ENCODE measurements at places on chromosomes 1 and 21.

DNA sequence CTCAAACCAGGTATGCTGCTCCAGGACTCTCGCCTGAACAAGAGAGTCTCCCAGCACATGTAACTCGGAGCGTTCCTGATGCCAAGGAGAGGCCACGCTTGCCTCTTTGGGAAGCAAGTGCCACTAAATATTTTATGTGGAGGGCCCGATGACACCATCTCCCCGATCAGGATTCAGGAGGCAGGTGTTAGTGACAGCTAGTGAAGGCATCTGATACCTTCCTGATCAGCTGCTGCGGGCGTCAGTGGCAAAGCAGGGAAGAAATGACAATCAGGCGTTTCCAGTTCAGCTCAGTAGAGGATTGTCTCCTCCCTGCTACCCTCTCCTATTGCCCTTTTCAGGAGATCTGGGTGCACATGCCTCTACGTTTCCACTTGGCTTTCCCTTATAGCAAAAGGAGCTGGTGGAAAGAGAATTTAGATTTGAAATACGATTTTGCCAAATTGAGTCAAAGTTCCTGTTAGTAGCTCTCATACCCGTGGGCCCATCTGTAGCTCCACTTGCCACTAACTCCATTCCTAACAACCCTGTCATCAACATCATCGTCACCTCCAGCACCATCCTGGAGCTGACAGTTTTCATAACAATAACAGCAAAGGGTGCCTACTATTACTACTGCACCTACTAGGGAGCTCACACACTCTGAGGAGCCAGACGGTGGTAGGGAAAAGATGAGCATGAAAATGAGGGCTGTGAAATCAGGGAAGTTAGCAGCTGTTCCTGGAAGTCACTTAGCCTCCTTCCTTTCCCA lies 21.6 kb downstream of the PLXNA2 start:
- DNase-seq: no peak

DNA sequence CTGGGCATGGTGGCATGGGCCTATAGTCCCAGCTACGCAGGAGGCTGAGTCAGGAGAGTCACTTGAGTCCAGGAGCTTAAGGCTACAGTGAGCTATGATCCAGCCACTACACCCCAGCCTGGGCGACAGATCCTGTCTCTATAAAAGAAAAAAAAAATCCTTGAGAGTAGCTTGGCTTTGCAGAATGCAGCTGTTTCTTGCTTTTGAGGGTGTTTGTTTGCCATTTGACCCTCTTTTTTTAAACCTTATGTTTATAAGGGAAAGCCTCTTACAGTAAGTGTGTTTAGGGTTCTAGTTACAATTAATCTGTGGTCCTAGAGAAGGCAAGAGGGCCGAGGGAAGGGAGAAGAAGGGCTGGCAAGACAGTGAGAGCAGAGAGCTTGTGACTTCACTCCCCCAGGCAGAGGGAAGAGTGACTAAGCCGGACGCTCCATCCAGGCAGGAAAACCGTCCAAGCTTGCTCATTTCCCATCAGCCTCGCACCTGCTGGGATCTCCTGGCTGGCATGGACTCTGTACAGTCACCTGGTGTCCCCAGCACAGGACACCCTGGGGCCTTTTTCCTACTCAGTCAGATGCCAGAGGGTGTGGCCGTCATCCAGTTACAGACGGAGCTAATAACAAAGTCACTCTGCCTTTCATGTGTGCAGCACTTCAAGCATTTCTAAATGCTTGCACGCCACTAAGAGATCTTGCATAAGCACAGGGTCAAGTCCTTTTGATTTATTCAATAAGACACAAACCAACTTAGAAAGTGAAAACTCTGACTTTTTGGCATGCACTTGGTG lies 55.5 kb upstream of the PSEN2 start:
- DNase-seq: no peak

GRCh38 chr1:183776731-183777130 lies 28.2 kb upstream of the RGL1 start:
- no peak for DNase-seq

- no peak for DNase-seq
These were observed 12.4 kb downstream of the MX2 start for GRCh38 chr21:41374177-41374712.

DNA sequence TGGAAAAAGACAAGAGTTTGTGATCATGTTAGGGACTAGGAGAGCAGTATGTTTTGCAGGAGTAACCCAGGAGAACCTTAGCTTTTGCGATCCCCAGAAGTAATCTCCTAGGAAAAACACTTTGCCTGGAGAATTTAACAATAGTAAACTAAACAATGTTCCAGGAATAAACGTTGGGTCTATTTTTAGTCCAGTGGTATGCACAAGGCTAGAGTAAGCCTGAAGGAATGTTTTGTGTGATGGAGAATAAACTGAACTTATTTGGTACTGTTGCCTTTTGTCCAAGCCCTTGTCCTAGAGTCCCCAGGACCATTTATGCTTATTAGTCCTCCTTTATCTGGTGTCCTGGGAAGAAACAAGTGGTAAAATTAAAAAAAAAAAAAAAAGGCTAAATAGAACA lies 28.7 kb upstream of the RGS5 start:
- no peak for DNase-seq

GRCh38 chr1:244709476-244710368 lies 56.8 kb downstream of the DESI2 start:
- DNase-seq: no peak

- no peak for DNase-seq
These were observed 107.8 kb downstream of the TMEM53 start for GRCh38 chr1:44566281-44567046.

- no peak for DNase-seq
These were observed 9.2 kb downstream of the OR2G3 start for GRCh38 chr1:247614625-247615024.

DNA sequence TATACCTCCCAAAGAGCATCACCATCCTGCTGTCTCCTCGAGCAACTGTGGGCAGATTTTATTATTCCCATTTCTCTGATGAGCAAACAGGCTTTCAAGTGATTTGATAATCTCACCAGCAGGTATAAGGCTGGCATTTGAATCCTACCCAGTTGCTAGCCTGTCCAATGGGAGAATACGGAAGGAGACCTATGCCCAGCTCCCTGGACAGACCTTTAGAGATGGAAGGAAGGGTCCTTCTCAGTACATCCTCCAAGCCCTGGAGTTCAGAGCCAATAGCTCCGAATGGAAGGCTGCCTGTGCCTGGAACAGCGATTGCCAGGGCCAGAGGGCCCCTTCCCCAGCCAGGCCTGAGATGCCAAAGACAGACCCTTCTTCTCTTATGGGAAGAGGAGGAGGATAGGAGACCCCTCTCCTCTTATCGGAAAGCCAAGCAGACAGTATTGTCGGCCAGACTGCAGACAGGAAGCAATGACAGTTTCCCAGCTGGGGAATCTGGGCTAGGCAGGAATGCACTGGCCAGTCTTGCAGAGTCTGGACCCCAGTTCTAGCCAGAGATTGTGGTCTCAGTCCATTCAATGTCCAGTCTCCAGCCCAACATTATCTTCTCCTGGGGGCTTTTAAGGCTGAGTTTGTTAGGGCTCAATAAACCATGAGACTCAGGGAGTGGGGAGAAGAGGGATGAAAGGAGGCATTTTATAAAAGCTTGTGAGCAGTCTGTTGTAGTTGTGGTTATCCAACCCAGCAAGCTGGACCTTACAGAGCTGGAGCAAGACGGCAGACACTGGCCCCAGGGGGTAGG lies 2.0 kb downstream of the IFFO2 start:
- no peak for DNase-seq

- DNase-seq: no peak
These were observed 72.4 kb upstream of the KCND3 start for GRCh38 chr1:112061901-112062320.

DNA sequence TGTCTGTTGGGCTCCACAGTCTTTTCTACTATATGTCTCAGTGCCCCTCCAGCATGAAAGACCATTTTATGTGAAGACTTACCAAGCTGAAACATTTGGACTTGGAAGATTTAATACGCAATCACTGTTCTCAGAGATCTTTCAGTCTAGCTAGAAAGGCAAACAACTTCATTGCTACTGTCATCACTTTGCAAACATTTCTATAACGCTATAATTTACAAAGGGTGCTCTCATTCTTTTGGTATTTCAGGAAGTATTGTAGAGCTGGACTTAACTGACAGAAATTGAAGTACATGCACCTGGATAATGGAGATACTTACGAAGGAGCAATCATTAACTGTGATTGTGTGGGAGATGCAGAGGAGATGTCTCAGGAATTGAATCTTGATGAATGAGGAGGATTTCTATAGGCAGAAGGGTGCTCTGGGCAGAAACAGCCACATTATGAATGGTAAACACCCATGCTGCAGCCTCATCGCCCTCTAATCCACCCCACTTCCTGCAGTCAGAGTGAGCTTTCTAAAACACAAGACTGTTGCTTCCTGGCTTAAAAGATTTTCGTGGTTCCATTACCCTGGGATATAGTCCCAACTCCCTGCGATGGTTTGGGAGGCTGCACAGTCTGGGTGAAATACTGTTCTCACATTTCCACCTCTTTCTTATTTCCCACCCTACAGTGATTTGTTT lies 75.1 kb upstream of the GNG12 start:
- DNase-seq: no peak

DNA sequence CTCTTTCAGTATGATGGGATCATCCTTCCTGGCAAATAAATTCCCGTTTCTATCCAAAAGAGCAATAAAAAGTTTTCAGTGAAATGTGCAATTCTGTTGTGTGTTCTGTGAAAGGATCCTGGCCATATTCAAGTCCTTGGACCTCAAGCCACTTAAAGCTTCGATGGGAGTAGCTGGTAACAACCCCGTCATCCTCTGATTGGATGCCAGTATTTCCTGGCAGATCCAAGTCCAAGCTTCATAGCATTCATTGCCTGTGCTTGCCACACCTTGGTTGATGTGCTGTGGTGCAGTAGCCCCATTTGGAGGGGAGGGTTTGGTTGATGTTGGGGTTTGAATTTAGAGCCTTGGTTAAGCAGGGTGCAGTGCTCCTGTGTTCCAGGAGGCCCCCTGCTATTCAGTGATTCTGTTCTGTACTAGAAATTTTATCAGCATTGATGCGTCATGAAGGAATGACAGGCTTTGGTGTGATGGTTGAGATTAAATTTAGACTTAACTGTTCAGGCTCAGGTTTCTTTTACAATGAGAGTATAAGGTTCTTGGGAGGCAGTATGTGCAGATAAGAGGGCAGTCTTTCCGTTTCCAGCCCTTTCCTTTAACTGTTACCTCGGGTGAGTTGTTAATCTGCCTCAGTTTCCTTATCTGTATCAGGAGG lies 4.9 kb downstream of the RPL11 start:
- DNase-seq: no peak

DNA sequence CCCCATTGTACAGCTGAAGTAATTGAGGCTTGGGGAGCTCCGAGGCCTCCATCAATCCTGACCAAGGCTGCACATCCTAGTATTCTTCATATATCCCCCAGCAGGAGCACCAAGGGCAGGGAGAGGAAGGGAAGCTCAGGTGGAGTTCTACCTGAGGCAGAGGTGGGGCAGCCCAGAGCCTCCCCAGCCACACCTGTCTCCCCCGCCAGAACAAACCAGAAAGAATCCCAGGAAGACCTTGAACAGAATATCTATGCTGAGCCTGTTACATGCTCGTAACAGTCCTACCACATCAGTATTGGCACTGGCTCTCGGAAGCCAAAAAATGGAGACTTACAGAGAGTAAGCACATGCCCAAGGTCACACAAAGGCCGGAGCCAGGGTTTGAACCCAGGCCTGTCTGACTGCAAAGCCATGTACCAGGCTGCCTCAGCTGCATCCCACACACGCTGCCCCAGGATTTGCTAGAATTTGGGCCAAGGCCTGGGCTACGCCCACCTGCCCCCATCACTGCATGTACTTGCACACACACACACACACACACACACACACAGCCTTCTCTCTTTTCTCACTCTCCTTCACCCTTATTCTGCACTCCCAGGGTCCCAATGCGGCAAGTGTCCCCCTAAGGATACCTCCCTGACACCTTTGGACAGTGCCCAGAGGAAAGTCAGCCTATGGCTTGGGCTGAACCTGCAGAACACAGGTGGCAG lies 4.5 kb downstream of the E2F2 start:
- no peak for DNase-seq

DNA sequence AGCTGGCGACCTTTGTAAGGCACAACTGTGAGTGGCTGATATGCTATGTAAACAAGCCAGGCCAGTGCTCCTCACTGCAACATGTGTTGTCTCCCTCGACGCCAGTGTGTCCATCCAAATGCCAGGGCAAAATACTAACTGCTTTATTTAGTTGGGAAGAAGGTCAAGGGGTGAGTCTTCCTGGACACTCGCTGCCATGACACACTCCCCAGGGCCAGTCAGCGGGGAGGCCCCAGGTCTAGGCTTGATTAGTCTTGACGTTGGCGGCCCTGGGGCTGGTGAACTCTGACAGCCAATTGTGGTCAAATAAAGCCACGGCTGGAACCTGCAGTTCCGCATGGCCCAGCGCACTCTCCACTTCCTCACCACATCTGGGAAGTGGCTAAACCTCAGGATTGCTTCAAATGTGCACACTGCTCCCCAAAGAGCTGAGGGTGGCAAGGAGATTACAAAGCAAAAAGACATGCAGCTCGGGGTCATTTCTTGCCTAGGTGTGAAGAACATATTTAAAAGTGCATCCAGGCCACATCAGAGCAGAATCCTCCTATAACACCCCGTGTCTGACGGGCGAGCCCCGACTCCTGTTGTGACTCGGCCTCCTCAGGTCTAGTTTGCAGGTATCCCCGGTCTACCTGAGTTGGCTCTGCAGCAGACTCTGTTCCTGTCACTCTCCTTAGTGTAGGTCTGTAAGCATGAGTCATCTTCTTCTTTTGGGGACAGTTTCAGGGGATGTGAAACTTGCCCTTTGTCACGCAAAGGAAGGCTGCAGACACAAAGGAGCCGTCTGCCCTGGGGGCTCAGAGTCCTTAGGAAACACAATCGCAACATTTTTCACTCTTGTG lies 183.5 kb downstream of the RUNX1 start:
- peak; percentile 76 for DNase-seq

- DNase-seq: peak; percentile 94
These were observed at the start of gene USP21 for GRCh38 chr1:161159087-161159912. USP21 (plus strand) TSS chr1:161159500; CDS start chr1:161160641, 1,141 bp downstream.

- DNase-seq: no peak
These were observed 106.7 kb downstream of the CAMTA1 start for GRCh38 chr1:6891781-6892579.

- DNase-seq: peak; percentile 68
These were observed 87.1 kb upstream of the CACNA1E start for GRCh38 chr1:181396171-181396670.

- DNase-seq: no peak
These were observed 15.3 kb downstream of the CASZ1 start for GRCh38 chr1:10781137-10781536.

GRCh38 chr1:57966340-57966739 lies 542.5 kb upstream of the DAB1 start:
- DNase-seq: no peak

GRCh38 chr1:198519639-198520501 lies 20.6 kb downstream of the ATP6V1G3 start:
- no peak for DNase-seq

GRCh38 chr1:169814265-169814664 lies 19.6 kb upstream of the METTL18 start:
- no peak for DNase-seq

GRCh38 chr1:154276797-154277196 lies 4.4 kb downstream of the HAX1 start:
- DNase-seq: peak; percentile 55

GRCh38 chr1:153560771-153561465 lies 4.7 kb downstream of the S100A2 start:
- no peak for DNase-seq
